CD4-positive, alpha-beta T cell treated with Interleukin-6 at 100 ng/mL for 8 hours (primary cell): ENCODE measurements at places on chromosomes 4 and X.
A peak's percentile ranks its signal among the peaks of the same experiment; 100 is the strongest.

DNA sequence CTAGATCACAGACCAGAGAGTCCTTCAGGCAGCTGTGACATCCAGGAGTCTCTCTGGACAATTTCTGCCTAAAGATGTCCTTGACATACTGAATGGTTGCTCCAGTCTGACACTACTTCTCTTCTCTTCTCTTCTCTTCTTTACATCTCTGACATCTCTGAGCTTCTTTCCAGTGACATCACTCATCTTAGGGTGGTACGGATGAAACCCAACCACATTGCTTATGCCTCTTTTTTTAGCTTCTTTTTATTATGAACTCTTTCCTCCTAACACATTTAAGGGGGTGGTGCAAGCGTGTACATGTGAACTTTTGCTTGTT is 39.4 kb upstream of the IRF2 start:
- no peak for DNase-seq

- peak; percentile 80 for DNase-seq
Observed at GRCh38 chr4:182917182-182918043, at the start of gene DCTD. TSS of gene DCTD (minus strand) at chr4:182917386. CDS start at chr4:182915568, 1,818 bp downstream.

DNA sequence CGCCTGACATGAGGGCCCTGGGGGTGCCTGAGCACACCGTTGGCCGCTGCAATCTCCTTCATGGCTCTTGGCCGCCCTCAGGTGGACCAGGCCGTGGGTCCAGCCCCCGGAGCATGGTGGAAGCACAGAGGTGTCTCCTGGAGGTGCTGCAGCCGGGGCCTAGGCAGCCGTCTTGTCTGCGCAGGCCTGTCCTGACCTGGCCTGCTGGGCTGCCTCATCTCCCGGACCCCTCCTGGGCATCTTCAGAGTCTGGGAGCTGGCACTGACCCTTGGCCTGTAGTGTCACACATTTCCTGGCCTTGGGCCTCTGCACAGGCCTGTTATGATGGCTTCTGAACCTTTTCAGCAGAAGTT is 20.9 kb downstream of the UVSSA start:
- DNase-seq = no peak

GRCh38 chr4:168362025-168362401 is 43.5 kb upstream of the DDX60 start:
- DNase-seq = no peak

GRCh38 chrX:46178763-46179162 is 366.5 kb downstream of the ZNF674 start:
- DNase-seq = no peak

GRCh38 chr4:93127489-93127888 is 701.1 kb upstream of the ATOH1 start:
- no peak for DNase-seq

GRCh38 chr4:52358366-52358765 is 300.7 kb downstream of the USP46 start:
- DNase-seq = no peak

- no peak for DNase-seq
Observed at GRCh38 chr4:177313263-177313662, 3.6 kb downstream of the NEIL3 start.

DNA sequence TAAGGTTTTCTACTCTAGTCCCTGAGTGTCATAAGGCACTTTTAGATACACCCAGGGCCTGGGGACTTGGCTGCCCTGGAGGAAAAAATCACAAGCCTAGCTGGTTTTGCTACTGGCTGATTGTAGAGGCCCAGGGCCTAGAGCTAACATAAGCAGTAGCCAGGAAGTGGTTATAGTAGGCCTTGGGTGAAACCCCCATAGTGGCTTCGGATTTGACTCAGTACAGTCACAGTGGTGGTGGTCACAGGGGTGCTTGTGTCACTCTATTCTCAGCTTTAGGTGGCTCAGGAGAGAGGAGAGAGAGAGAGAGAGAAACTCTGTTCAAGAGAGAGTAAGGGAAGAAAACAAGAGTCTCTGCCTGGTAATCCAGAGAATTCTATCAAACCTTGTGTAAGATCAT is 194.5 kb upstream of the EDA2R start:
- no peak for DNase-seq

DNA sequence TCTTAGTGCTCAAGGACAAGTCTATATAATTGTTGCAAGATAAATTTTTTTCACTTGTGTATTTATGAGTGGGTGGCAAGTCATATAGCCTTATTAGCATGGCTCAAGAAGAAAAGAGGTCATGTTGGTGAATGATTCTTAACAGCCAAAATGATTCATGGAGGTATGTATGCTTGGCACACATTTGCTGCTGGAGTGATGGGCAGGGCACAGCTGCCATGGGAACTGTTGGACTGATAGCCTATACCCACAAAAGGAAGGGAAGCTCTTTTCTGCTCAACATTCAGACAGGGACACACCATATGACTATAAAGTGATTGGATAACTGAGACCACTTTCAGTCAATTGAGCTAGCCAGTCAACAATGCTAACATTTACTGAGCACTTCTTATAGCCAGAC is 46.8 kb upstream of the PITX2 start:
- no peak for DNase-seq

DNA sequence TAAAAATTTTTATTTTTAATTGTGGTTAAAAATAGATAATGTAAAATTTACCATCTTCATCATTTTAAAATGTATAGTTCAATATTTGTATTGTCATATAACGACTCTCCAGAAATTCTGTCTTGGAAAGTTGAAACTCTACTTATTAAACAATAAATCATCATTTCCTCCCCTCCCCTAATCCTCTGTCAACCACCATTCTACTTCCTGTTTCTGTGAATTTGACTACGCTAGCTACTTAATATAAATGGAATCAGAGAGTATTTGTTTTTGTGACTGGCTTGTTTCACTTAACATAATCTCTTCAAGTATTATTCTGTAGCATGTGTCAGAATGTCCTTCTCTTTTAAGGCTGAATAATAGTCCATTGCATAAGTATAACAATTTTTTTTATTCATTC is 729.0 kb upstream of the AADAT start:
- DNase-seq = no peak

GRCh38 chr4:107824350-107825071 is at the start of gene SGMS2:
TSS of gene SGMS2 (plus strand) at chr4:107824932. CDS start at chr4:107895554, 70,622 bp downstream.
- DNase-seq = no peak

GRCh38 chr4:139167774-139168444 is 9.1 kb downstream of the ELF2 start:
- no peak for DNase-seq

DNA sequence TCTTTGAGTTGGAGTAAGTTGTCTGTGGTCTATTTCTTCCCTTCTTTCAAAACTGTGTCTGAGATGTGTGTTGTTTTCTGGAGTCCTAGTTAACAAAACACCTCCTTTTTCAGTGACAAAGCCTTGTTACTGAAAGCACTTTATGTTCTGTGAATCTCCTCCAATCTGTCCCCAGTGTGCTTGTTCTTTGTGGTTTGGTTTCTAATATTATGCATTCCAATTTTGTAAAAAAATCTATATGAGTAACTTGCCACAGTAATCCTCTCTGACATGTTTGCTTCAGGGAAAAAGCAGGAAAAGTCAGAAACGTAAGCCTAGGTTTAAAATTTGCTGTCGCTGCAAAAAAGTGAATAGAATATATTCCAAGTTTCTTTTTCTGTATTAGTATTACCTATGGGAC is 12.4 kb downstream of the PRRG1 start:
- DNase-seq = no peak

GRCh38 chr4:142443469-142443868 is 402.6 kb downstream of the INPP4B start:
- DNase-seq = no peak

DNA sequence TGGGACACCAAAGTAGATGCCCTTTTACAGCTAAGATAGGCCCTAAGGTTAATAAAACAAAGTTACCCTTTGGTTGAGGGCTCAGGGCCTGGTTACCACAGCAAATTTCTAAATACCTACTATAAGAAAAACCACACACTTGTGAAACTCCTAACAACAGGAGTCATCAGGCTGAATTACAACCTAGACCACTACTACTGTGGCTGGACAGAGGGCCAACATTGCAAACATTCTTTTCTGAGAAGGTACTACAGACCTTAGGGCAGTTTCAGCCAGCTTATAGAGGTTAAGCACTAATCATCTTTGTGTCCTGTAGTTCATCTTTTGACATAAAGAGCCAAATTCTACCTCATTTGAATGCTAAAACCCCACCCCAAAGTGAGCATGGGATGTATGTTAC is 504.0 kb downstream of the RAPGEF2 start:
- no peak for DNase-seq
